Femur (tissue), 1 donor: ENCODE measurements at places on chromosomes 2 and 18.

DNA sequence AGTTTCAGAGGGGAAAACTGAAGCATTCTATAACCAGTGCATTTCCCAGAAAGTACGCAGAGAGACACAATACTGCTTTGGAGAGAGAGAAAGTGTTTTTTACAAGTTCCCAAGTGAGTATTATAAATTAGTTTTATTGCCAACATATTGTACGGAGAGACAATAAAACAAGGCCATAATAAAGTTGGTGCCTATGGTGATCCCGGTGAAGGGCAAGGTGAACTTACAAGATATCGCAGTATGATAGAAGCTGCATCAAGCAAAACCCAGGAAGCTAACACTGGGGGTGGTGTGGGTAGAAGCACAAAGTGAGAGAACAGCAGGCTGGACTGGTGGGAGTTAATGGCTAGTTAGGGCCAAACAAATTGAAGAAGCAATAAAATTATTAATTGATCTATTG, 7.5 kb downstream of the TMSB10 start:
- DNase-seq: no peak

- DNase-seq: no peak
These were observed 4.8 kb downstream of the MC2R start for GRCh38 chr18:13910501-13910900.

DNA sequence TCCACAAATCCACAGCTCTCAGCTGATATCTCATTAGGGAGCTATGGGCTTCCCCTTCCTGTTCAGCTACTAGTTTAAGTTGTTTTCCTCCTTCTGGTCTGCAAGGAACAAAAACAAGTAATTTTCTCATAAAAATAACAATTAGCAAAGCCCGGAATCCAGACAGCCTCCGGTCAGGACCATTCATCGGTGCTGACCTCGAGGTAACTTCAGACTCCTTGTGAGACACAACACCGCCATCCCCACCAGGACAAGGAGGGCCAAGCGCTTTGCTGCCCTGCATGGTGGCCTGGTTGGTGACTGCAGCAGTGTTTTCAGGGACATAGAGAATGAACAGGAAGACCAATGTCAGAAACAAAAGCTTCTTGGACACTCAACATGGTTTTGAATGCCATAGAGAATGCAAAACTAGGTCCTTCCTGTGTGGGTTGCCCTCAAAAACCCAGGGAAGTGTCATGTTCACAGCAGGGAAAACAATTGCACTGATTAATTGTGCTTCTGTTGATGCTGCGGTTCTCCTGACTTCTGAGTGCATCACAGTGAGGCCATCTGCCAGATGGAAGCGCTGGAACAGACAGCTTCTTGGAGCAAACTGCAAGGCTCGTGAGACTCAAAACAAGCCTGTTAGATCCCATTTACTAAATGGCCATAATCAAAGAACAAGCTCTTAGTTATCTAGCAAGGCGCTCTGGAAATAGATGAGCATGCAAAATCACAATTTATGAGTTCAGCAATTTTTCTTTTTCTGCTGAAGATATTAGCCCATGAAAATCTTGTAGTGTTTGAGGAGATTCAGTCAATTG, 77.1 kb downstream of the HS1BP3 start:
- peak; percentile 68 for DNase-seq

DNA sequence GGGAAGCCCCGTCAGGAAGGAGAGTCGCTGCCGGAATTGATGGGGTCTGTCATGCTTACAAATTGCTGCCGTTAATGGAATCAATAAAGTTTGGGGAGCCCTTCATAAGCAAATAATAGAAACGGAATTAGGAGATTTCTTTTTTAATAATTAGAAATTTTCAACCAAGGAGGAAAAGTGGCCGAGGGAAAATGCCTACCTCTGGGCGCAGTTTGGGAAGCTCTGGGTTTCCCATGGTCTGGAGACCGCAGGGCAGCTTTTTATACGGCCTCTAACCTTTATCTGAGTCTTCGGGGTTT, 1.3 kb downstream of the EVX2 start:
- DNase-seq: no peak

- DNase-seq: no peak
These were observed 195.4 kb downstream of the ZBTB7C start for GRCh38 chr18:48213791-48214190.

DNA sequence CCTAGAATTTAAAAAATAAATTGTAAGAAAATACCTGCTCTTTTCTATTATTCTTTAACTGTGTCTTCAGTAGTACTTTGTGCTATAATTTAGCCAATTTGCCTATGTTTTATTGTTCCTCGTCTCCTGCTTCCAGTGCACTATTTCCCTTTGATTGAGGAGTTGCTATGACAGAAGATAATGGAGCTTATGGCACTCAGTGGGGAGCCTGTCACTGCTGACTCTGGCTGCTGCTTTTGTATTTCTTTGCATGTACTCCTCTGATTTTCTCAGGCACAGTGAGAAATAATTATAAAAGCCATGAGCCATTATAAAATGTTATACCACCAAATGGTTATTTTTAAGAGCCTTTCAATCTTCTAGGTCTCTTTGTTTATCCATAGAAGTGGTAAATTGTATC, 1310.8 kb upstream of the SLC39A10 start:
- no peak for DNase-seq

DNA sequence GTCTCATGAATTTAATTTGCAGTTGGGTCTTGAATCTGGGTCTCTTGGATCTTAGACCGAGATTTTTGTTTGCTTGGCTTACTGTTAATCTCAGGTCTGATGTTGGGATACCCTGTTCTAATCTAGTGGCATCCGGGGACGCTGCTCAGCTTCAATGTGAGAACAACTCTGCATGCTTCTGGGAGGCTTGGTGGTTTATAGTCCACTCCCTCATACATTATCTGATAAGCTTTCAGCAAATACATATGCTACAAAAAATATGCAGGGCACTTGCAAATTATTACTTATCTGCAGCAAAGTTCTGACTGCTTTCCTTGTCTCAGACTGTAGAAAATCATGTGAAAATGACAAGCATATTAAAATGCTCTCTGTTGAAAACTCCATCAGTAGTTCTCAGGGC, 39.4 kb downstream of the RNF144A start:
- DNase-seq: no peak

DNA sequence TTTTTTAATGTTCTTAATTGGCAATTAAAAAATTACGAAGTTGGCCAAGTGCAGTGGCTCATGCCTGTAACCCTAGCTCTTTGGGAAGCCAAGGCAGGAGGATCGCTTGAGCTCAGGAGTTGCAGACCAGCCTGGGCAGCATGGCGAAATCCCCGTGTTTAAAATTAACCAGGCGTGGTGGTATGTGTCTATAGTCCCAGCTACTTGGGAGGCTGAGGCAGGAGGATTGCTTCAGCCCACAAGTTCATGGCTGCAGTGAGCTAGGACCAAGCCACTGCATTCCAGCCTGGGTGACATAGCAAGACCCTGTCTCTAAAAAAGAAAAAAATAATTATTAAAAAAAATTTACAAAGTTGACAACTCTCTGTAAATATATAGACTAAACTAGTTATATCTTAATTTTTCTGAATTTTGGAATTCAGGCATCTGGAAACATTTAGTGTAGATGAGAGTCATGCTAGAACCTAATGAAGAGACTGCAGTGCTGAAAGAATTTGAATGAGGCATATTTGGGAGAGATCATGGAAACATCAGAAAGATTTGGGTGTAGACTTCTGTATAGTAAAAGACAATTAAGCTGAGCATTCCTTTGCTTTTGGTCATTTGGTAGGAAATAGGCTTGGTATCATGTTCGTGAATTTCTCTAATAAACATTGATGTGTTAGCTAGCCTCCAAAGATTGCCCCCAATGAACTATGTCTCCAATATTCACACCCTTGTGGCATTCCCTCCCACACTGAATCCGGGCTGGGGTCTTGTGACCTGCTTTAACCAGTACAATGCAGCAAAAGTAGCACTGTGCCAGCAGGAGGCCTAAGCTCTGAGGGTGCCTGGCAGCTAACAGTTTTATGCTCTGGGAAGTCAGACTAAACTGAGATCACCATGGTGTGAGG, 4.2 kb upstream of the ROCK1 start:
- no peak for DNase-seq

DNA sequence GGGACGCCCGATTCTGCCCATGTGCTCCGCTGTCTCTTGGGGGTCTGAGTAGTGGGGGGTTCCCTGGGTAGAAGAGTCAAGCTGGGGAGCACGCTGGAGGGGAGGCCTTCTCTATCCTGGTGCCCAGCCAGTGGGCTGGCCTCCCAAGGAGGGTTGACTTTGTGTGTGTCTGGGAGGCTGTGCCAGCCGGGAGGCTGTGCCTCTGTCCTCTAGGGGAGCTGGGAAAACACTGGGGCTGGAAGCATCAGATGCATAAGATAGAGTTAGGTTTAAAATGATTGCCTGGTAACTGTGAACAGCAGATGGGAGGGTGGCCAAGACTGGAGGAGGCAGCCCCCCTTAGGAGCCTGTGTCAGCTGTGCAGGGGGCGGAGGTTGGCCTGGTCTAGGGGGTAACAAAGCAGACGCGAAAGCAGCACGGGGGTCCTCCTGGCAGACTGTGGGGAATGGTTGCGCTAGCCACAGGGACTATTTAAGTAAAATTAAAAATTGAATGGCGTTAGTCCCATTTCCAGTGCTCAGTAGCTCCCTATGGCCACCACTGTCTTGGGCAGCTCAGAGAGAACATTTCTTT, 1.3 kb downstream of the ING5 start:
- DNase-seq: peak; percentile 60

DNA sequence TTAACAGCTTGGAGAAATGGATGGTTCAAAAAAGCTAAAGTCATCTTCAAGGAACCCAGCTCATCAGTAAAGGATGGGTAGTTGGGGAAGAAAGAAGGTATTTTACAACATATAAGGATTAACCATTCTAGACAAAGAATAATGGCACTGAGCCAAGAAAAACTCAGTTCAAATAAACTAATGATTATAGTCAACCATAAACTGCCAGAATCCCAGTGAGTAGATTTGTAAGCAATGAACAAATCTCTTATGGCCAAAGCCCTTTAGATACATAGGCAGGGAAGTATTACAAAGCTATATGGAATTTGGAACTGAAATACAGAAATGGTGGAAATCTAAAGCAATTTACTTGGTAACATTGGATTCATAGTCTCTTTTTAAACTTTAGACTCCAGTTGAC, 92.4 kb upstream of the ZFP36L2 start:
- DNase-seq: no peak
